Stimulated activated CD4-positive, alpha-beta T cell treated with anti-CD3 and anti-CD28 coated beads, Interleukin-15, amount 100 ng/mL, for 48 hours (primary cell): ENCODE measurements at places on chromosomes 13 and 19.

DNA sequence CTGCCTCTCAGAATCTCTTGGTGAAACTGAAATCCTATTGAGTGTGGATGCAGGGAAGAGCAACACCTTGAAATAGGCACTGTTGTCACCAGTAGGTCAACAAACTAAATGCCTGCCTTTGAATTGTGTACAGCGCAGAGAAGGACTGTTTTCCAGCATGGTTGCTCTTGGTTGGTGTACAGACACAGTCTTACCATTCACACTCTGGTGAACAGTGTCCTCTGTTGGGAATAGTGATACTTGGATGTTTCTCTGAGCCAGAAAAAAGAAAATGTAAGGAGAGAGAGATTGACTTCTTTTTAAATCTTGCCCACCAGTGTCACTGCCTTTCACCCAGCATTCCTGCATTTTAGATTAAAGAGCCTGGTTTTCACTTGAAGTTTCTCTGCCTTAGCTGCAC is 179.7 kb downstream of the STK24 start:
- no peak for DNase-seq

DNA sequence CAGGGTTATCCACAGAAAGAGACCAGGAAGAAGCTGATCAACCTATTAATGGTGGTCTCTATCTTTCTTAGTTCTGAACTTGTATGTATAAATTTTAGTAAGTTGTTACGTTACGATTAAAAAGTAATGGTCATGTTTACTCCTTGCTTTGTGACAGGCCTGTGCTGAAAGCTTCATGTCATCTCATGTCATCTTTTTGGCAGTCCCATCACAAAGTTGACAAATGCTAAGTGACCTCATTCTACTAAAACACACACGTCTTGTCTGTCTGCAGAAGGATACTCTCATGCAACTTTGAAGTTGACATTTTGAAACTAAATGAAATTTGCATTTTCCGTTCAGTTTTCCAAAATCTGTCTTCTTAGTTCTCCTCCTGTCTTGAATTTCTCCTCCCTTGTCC is 345.9 kb downstream of the DNAJC15 start:
- DNase-seq = no peak

GRCh38 chr13:76387566-76387965 is 498.6 kb downstream of the KCTD12 start:
- no peak for DNase-seq

DNA sequence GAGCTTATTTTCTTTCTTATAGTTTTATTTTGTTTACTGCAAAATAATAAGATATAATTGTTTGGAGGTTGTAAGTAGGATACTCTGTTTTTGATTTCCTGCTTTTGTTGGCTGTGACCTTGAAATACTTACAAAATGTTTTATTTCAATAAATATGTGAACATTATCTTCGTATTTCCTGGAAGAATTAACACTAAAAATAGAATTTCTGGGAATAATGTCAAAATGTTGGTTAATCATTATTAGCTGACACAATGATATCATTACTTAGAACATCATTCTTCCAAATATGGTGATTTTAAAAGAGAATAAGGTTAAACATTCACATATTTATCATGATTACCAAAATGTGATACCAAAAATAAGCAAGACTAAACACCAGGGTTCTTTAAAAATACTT is 1148.6 kb upstream of the PRR20A start:
- no peak for DNase-seq

DNA sequence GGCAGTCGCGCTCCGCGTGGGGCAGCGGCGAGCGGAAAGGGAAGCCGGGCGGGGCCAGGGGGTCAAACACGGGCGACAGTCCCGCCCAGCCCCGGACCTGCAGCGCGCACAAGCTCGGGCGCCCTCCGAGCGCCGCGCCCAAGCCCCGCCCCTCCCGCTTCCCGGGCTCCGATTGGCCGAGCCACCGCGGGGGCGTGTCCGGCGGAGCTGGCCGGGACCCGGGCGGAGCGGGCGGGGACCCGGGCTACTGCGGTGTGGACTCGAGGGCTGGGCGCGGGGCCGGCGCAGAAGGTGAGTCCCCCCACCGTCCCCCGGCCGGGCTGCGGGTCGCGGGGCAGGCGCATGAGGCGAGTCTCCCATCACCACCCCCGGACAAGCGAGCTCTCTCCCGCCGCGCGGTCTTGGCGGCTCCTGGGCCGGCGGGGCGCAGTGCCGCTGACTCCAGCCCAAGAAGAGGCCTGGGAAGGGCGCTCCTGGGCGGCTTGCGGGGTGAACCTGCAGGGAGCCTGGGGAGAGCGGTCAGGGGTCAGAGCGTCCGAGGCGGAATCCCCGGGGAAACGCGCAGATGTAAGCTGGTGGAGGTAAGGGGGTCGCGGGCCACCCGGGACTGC is at the start of gene PLEKHF1:
TSS of gene PLEKHF1 (plus strand) at position 247 of the 611 bp plus-strand sequence. CDS start 8,379 bp downstream, outside the sequence.
- DNase-seq = peak; percentile 78

DNA sequence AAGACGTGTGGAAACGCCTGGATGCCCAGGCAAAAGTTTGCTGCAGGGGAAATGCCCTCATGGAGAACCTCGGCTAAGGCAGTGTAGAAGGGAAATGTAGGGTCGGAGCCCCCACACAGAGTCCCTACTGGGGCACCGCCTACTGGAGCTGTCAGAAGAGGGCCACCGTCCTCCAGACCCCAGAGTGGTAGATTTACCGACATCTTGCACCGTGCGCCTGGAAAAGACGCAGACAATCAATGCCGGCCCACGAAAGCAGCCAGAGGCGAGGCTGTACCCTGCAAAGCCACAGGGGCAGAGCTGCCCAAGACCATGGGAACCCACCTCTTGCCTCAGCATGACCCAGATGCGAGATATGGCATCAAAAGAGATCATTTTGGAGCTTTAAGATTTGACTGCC is 7.0 kb upstream of the EDNRB start:
- no peak for DNase-seq

- no peak for DNase-seq
These were observed 21.6 kb downstream of the VSTM1 start for GRCh38 chr19:54041969-54042606.

DNA sequence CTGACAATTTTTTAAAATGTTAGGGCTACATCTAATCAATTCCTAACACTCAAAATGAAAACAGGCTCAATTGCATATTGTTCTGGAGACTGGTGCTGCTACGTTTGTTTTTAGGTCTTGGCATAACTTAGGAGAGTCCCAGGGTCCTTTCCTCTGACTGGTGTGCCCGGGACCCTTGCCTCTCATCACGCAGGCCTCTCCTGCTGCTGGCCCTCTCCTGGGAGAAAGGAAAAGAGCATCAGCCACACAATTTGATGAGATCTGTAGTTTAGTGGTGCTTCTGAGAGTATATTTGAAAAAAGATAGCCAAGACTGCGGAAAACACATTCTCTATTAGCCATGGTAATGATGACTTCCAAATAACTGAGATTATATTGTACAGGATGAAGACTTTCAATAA is 380.0 kb downstream of the KLF12 start:
- DNase-seq = no peak

GRCh38 chr19:8831373-8831772 is 731 bp downstream of the ZNF558 start:
- no peak for DNase-seq

GRCh38 chr19:47520343-47520806 is 5.5 kb upstream of the NAPA start:
- no peak for DNase-seq

- no peak for DNase-seq
These were observed 67.5 kb upstream of the DOCK9 start for GRCh38 chr13:99045396-99045795.

DNA sequence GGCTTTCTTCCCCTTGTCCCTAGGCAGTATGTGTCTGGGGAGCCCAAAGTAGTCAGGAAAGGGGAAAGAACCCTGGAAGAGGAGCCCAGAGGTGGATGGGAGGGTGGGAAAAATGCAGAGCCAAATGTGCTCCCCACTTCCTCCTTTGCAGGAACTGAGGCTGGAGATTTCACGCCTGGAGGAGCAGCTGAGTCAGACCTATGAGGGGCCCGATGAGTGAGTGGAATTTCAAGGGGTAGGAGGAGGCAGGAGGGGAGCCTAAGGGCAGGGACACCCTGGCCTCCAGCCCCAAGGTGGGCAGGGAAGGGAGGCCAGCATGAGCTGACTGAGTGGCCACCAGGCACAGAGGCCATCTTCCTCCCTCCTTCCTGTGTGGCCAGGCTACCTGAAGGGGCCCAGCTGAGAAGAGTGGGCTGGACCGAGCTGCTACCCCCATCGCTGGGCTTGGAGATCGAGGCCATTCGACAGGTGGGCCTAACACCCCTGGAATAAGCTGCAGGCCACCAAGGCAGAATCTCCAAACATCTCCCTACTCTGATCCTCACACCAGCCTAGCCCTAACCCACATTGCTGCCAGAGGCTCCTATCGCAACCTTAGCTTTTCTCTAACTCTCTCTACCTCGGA is 14.3 kb downstream of the PTH2 start:
- no peak for DNase-seq

DNA sequence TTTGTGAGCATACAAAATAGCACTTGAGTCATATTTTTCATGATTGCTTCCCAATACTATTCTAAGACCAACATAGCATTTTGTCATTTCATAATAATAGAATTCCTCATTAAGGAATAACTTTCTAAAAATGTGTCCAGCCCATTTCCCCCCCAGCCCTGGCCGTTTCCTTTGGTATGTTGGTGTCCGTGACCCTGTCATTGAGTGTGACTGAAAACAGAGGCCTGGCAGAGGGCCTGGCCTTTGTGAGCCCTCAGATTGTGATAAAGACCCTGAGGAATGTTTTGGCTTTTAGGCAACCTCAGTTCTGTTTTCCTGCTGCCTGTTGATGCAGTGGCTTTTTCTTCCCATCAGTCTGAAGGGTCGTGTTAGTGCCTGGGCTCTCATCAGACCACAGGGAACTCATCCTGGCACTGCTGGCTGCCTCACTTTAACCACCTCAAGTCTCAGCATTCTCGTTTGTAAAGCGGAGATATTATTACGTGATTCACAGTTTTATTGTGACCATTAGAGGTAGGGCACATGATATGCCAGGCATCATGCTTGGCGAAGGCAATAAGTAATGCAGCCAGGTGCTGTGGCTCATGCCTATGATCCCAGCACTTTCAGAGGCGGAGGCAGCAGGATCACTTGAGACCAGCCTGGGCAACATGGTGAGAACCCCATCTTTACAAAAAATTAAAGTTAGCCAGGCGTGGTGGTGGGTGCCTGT is 13.8 kb downstream of the SPINT2 start:
- DNase-seq = no peak

GRCh38 chr19:5563935-5564612 is 3.7 kb downstream of the TINCR start:
- no peak for DNase-seq

GRCh38 chr13:98976338-98976737 is 1.5 kb downstream of the DOCK9 start:
- DNase-seq = no peak

GRCh38 chr13:40588101-40588500 is 78.3 kb downstream of the FOXO1 start:
- no peak for DNase-seq

DNA sequence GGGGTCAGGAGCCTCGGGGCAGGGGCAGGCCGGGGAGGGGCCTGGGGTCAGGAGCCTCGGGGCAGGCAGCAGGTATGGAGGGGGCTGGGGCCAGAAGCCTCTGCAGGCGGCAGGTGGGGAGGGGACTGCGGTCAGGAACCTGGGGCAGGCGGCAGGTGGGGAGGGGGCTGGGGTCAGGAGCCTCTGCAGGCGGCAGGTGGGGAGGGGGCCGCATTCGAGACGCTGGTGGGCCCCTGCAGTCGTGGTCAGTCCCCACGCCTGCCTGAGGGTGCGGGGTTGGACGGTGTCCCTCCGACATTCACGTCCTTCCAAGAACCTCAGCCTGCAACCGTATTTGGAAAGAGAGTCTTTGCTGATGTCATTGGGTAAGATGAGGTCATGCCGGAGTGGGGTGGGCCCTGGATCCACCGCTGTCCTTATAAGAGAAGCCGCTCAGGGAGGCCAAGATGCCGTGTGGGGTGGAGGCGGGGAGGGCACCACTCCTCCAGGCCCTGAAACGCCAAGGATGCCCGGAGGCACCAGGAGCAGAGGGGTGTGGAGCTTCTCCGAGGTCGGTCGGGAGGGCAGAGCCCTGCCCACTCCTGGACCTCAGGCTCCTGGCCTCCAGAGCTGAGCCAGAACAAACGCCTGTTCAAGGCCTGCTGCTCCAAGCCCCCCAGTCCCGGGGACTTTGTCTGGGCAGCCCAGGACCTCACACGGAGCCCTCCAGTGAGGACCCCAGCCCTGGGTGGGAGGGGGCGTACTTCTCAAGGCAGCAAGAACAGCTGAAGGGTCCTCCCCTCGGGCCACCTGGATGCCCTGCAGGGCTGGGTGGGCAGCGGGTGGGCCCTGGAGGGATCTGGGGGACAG is 30.1 kb downstream of the PIP5K1C start:
- DNase-seq = no peak

GRCh38 chr19:18791315-18791678 is 192 bp upstream of the COMP start:
- no peak for DNase-seq

DNA sequence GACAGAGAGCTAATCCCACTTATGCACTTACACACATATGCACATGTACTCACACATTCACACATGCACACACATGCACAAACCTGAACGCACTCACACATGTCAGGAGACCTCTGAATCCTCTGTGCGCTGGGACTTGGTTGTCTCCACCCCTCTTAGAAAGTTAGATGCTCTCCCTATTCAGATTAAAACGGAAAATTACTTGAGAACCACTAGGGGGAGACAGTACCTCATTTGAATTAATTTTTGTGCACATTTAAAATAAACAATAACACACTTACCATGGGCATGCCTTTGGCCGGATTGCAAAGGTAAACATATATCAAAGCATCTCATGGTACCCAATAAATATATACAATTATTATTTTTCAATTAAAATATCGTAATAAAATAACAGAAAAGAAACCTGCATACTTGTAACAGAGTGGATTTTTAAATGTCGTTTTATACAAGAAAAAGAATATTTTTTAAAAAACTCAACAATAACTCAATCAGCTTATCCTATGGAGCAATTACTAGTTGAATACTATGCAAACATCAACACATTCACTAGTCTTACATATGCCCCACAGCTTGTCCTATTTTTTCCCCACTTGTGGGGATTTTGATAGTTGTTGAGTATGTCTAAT is 9.5 kb upstream of the LILRB4 start:
- no peak for DNase-seq
